ENCODE measurements at places on chromosomes 13 and 19.
A peak's percentile ranks its signal among the peaks of the same experiment; 100 is the strongest.

GRCh38 chr13:26882731-26883130 is 122.1 kb upstream of the GPR12 start:
- DNase-seq, result no peak

GRCh38 chr13:80224468-80224867 is 116.5 kb downstream of the SPRY2 start:
- no peak for DNase-seq

DNA sequence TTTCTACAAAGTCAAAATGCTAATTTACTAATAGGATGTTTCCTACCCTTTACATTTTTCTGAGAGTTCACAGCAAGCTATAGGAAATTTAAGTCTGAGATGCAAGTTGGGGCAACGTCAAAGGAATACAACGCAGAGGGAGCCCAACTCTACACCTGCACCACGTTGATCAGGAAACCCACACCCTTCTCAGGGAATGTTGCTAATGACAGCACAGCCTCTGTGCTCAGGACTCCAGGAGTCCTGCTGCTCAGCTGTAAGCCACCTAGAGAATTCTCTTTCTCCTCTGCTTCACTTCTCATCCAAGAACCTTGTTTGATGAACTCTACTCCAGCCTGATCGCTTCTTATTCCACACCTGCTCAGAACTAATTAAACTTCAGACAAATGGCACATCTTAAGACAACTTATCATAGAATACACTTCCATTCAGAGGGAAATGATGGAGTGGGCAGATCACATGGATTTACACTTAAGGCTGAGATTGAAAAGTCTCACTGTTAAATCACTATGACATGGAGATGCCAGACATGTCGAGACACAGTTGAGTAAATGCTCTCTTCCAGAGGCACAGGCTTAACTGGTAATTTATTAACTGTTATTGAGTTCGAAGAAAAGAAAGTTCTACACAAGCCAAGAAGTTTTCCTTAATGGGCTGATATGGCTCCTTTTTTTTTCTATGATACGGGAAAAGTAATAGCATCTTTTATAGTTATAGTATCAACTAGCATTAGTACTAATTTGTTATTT is 811.6 kb upstream of the ARGLU1 start:
- DNase-seq, result no peak

DNA sequence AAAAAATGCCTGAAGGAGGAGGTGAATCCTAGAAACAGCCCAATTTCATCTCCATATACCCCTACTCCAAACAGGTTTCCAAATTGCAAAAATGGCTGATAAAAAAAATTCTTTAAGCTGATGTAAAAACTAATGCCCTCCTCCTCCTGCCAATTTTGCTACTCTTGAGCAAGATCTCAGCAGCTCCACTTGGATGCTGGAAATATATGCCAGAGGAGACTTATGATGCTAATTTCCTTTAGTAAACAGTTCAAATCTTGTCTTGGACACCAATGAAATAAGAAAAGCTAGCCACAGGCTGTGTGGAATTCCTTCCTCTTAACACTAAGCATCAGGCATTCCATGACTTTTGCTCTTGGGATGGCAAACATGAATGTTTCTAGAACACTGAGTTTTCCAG is 67.5 kb downstream of the INSR start:
- no peak for DNase-seq

DNA sequence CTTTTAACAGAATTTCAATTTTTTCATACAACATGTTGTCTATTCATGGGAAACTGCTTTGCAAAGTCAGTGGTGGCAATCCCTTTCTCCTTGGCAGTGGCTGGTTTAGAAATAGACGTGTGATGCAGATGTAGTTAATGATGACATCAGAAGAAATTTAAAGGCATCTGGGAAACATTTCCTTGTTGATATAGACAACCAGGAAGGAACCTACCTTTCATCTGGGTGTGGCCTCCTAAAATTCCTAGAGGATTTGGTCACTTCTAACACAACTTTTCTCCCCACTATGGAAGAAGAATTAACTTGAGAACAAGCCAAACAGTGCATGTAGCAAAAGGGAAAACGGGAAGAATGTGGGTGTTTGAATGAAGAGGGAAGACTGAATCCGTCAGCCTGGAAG is 102.8 kb downstream of the EFNB2 start:
- DNase-seq, result no peak

DNA sequence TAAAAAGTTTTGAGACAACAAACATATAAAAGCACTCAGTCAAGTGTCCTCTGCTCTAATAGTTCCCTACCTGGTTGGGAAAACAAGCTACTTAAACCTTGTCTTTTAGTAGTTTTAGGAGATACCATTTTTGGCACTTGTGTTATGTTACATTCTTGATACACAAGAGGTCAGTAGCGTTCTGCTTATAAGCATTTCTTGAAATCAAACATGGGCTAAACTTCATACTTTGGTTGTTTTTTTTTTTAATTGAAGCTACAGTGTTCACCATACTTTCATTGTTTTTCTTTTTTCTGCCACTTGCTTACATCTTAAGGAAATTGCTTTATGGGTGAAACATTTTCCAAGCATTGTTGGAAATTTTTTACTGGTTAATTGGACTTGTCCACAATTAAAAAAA is 12.9 kb downstream of the NHLRC3 start:
- no peak for DNase-seq

DNA sequence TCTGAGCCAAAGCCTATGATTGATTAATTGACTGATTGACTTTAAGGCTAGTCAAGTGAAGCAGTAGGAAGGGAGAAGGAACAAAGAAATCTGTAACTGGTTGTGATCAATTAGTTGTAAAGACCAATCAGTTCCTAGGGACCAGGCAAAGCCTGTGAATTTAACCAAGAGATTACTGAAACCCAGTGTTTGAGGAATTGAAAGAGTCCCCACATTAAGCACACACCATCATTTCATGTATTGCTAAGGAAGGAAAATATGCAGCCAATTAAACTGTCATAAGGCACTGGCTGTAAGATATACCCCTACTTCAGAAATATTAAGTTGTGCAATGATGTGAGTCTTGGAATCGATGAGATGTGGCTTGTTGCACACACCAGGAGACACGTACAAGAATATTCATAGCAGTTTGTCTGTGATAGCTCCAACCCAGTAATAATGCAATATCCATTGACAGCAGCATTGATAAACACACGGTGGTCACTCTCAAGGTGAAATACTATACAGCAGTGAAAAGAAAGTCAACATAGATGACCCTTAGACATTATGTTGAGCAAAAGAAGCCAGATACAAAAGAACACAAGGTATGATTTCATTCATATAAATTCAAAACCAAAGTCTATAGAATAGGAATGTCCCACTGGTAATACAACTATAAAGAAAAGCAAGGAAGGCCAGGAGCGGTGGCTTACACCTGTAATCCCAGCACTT is 9.0 kb downstream of the C19orf47 start:
- no peak for DNase-seq

- no peak for DNase-seq
Observed at GRCh38 chr19:32404213-32404932, 1.2 kb upstream of the DPY19L3 start.

GRCh38 chr13:74280093-74280794 is 146.0 kb upstream of the KLF12 start:
- no peak for DNase-seq

DNA sequence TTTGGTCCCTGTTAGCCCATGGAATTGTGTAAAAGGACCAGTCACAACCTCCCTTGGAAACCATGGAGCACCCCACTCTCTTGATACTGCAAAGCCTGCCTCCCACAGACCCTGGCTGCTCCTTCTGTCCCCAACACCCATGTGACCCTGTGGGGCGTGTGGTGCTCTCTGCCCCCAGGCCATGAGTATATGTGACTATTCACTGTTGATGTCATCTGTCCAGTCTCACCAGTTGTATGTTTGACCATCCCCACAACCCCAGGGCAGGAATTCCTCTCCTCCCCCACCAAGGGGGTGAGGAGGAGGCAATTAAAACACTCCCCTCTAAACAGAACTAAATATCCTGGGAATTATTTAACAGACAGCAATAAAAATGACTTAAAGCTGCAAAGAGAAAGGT is 35.2 kb downstream of the KCTD15 start:
- DNase-seq, result no peak

GRCh38 chr13:91126806-91127205 is 220.7 kb upstream of the MIR17HG start:
- DNase-seq, result no peak

GRCh38 chr13:107808389-107808788 is 406.9 kb downstream of the LIG4 start:
- no peak for DNase-seq

- DNase-seq, result peak; percentile 59
Observed at GRCh38 chr19:47110521-47111005, 3.0 kb downstream of the ZC3H4 start.

- DNase-seq, result no peak
Observed at GRCh38 chr13:84994582-84994981, 804.6 kb downstream of the SLITRK6 start.

GRCh38 chr13:42836930-42837690 is 55.7 kb downstream of the FAM216B start:
- peak; percentile 9 for DNase-seq

GRCh38 chr13:110528911-110529310 is 32.6 kb downstream of the RAB20 start:
- no peak for DNase-seq

GRCh38 chr13:70812481-70812880 is 704.2 kb upstream of the KLHL1 start:
- no peak for DNase-seq

GRCh38 chr13:73275163-73275562 is 216.4 kb downstream of the KLF5 start:
- no peak for DNase-seq

- no peak for DNase-seq
Observed at GRCh38 chr13:29008296-29008695, 188.2 kb downstream of the MTUS2 start.

- no peak for DNase-seq
Observed at GRCh38 chr13:108185223-108185622, 30.1 kb downstream of the LIG4 start.

- no peak for DNase-seq
Observed at GRCh38 chr19:359653-359925, 15.0 kb upstream of the MIER2 start.

DNA sequence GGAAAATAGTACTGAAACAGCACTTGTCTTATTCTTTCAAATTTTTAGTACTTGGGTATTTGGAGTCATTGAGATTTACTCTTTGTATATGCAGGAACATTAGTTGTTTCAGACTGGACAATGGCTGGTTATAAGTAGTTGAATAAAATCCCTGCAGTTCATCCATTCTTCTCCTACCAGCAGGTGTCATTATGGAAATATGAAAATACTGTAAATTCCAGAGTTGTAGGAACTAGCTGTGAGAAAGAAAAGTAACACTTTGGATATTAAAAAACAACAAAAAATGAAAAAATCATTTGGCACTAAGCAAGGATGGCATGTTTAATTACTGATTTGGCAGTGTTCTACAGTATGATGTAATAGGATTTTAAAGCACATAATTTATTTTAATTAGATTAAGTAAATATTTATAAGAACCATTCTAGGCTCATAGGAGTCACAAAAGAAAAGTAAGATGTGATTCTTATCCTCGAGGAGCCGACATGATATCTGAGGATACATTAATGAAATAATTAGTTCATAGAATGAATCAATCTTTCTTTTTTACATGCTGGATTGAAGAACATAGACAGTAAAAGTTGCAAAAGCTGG is 155.3 kb downstream of the KCNRG start:
- no peak for DNase-seq

GRCh38 chr13:66895320-66895719 is 334.8 kb downstream of the PCDH9 start:
- no peak for DNase-seq

GRCh38 chr19:38644719-38645118 is 2.7 kb upstream of the ACTN4 start:
- DNase-seq, result no peak

All from NCI-H187 (cell line).